Placental pericyte (primary cell): ENCODE measurements at places on chromosomes 4 and X. TPM values are rescaled to one million over a fixed set of nuclear protein-coding genes. Genes with fewer than 3 reads are reported as not detected.

The AKAP14 gene
- not detected in 2 replicates for total RNA-seq

The TRO gene
- total RNA-seq: 1.1 and 5.6 TPM in 2 replicates

The RAB39B gene
- total RNA-seq: 0.14 and 0.44 TPM in 2 replicates

The GAGE1 gene
- not detected in 2 replicates for total RNA-seq

The TMEM255A gene
- total RNA-seq: not detected in 2 replicates

The TMPRSS11A gene
- not detected in 2 replicates for total RNA-seq

The ENPP6 gene
- not detected in 2 replicates for total RNA-seq

The WDFY3 gene
- 53.6 and 105 TPM in 2 replicates for total RNA-seq

The UGT8 gene
- total RNA-seq: 0.14 and 0.44 TPM in 2 replicates

The GAGE12F gene
- total RNA-seq: not detected in 2 replicates

The SSX2 gene
- total RNA-seq: not detected in 2 replicates

The EPHA5 gene
- 0.22 and 3.7 TPM in 2 replicates for total RNA-seq
